NCI-H2081 (cell line): ENCODE measurements at places on chromosomes 2 and 18.

- DNase-seq = no peak
Observed at GRCh38 chr2:186307871-186308270, 178.2 kb upstream of the ZC3H15 start.

DNA sequence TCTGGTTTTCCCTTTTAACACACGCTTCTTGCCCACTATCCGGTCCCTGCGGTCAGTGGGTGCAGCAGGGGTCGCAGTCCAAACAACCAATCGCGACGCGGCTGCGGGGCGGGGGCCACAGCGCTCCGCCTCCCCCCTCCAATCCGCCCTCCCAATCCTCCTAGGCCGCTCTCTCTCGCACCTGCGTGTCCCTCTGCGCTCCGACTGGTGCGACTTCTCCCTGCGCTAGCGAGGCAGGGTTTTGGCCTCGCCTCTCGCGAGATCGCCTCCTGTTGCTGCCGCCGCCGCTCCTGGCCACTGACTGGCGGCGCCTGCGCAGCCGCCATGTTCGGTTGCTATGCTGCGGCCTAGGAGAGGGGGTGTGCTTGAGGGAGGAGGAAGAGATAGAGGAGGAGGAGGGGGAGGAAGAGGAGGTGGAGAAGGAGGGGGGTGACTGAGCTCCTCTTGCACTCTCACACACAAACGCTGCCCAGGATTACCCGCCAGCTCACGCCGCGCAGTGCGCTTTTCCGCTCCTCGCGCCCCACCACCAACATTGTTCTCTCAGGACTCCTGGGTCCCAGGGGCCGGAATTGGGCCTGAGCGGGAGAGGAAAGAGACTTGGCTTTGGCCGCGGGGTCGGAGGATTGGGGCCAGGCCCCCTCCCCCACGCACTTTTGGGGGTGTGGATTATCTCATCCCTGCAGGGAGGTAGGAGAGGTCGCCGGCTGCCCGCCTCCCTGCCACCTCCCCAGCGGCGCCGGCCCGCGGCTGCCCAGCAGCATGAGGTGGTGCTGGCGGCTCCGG is at the start of gene PTPN4:
PTPN4 (plus strand) TSS at position 472 of the 786 bp plus-strand sequence. CDS start 49,932 bp downstream, outside the sequence.
- DNase-seq = peak; percentile 99

- DNase-seq = no peak
Observed at GRCh38 chr2:3138621-3139020, 239.0 kb downstream of the EIPR1 start.

GRCh38 chr2:54260241-54260595 is 4.2 kb upstream of the TSPYL6 start:
- DNase-seq = no peak

GRCh38 chr18:12443551-12443950 is 35.8 kb downstream of the PRELID3A start:
- DNase-seq = no peak

DNA sequence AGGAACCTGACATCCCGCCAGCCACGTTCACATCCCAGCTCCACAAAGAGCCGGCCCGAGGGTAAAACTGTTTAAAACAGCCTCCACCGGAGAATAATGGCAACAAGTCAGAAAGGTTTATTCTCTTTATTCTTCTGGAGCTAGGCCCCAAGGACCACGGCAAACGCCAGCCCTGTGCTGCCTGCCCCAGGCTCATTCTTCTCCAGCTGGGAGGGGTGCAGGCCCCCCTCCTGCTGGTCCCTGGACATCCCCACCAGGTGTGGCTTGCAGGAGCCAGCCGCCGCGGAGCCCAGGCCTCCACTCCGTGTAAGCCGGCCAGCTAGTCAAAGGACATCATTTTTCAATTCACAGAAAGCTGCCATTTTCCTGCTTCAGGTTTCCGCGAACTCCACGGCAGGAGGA is 65.8 kb upstream of the SALL3 start:
- no peak for DNase-seq

- peak; percentile 55 for DNase-seq
Observed at GRCh38 chr2:219441451-219442255, 7.0 kb downstream of the SPEG start.

- DNase-seq = peak; percentile 75
Observed at GRCh38 chr2:210128961-210129360, 42.2 kb downstream of the KANSL1L start.

- no peak for DNase-seq
Observed at GRCh38 chr2:120818441-120818920, 82.8 kb downstream of the GLI2 start.

DNA sequence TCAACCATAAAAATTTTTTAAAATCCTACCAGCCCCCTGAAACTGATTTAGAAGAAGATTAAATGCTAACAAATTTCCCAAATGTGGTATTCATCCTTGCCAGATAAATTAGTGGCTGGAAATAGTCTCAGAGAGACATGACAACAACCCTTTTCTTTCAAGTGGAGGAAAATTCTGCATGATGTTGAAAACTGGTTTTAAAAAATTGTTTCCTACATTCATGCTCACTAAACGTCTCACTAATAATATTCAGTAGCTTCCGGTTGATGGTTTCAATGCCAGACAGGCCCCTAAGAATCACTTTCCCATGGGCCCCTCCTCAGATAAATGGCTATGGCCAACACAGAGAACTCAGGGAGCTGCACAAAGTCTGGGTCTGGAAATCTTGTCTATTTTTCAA is 43.2 kb downstream of the NCKAP5 start:
- DNase-seq = no peak

DNA sequence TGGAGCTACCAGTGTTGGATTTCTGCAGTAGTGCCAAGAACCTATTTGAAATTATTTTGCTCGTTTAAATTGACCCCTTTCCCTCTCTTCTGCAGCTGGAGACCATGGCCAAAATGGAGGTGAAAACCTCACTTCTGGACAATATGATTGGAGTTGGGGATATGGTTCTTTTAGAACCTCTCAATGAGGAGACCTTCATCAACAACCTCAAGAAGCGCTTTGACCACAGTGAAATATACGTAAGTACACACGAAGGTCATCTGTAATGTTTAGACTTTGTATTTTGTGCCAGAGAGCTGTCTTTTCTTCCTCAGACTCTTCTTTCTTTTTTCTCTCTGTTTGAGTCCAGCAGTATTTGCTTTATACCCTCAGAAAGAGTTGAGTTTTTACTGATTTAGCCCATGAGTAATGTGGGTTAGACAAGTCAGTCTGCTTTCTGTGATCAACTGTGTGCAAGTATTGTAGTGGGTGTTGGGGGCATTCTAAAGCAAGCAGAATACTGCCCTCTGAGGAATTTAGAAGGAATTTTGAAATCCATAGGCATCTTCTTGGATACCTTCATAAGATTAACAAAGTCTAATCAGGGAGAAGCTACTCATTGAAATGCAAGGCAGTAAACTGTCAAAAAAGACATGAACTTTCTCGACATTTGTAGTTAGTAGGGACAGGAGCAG is 31.7 kb downstream of the MYO1B start:
- DNase-seq = no peak

GRCh38 chr2:164504253-164504652 is 117.0 kb downstream of the GRB14 start:
- peak; percentile 32 for DNase-seq

DNA sequence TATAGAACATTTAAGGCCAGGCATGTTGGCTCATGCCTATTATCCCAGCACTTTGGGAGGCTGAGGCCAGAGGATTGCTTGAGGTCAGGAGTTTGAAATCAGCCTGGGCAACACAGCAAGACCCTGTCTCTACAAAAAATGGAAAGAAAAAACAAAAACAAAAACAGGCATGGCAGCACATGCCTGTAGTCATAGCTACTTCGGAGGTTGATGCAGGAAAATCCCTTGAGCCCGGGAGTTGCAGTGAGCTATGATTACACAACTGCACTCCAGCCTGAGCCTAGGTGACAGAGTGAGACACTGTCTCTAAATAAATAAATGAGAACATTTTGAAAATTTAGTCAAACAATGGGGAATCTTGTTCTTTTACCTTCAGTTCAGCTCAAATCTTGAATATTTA is 12.1 kb upstream of the YES1 start:
- DNase-seq = no peak

DNA sequence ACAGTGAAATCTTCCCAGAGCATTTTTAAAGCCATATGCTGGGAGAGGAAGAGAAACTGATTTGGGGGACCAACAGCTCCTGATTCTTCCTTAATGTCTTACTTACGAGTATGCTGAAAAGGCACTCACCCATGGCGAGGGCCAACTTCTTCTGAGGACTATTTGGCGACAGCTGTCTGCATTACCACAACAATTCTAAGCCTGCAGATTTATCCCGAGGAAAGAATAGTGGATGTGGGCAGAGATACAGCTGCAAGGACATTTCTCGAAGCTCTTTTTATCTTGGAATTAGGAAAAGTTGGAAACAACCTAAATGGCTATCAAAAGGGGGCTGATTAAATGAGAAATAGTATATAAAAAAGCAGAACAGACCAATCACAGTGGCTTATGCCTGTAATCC is 40.3 kb upstream of the FHL2 start:
- DNase-seq = no peak

DNA sequence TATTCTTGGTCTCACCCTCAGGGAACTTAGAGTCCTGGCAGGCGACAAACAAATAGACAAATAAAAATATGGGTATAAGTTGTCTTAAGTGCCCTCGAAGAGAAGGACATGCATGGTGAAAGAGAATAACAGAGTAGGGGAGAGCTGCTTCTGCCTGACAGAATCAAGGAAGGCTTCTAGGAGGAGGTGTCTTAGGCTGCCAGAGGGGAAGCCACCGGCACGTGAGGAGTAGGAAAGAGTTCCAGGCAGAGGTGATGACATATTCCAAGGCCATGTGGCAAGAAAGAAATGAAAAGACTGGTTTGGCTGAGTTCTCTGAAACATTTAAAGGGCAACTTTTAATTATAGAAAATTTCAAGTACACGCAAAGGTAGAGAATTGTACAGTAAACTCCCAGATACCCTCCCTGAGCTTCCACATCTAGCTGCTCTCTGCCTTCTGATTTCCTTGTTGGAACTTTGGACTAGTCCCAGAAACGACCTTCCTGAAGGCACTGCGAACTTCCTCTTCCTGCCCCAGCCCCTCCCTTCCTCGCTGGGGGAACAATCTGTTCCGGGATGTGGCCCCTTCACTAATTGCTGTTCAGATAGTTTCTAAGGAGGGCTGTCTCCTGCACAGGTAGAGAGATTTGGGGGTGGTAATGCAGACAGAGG is 91.7 kb downstream of the DYSF start:
- DNase-seq = no peak

DNA sequence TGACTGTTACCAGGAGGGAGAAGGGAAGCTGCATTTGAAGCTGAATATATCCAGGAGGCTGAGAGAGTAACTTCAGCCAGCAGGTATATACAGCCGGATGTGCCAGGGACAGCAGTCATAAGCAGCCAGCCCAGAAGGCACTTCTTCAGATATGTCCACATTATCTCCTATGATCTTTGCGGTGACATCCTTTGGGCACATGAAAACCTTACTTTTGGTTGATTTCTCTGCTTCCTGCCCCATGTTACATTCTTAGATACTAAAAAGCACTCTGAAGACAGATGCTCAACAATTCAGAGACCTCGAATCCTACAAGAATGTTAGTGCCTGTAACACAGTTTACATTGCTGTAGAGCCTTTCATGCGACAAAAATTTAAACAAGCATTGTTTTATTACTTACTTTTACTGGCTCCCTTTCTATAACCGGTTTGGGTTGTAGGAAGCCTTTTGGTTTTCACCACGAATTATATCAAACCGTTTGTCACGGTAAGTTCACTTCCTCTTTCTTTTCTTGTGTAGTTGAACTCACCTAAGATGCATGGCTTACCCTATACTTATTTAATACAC is 50.3 kb upstream of the TLK1 start:
- no peak for DNase-seq

GRCh38 chr2:150531591-150531990 is 44.1 kb upstream of the RND3 start:
- no peak for DNase-seq

DNA sequence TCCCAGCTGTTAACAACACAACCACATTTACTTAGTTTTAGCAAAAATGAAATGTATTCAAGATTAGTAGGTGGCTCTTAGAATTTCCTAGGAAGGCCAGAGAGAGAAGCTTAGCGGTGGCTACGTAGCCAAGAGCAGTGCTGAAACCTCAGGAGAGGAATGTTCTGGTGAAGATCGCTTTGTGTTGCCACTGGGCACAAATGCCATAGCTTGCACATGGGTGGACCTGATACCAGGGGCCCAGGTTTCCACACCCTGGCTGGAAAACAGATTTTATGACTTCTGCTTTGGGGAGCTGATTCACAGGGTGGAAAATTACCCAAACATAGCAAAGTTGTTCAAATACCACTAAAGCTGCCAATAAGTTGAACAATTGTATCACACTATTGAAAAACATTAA is 43.4 kb downstream of the THUMPD2 start:
- no peak for DNase-seq

DNA sequence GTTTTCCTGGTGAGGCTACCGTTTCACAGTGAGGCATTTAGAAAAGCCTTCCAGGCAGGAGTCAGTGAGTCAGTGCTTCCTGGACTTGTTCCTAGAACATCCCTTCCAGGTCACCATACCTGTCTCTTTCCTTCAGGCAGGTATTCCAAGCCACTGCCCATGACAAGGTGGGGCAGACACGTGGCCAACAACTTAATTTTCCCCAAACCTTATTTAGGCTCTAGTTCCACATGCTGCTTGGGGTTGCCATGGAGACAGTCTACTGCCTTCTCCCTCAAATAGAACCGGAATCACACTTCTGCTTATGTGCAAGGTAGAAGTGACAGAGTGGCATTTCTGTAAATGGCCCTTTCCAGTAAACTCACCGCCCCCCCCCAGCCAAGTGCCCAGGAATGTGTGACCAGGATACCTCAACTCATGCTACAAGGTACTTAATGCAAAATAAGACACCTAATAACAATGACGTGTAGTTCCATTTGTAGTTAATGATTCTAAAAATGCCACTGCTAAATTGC is 258.3 kb downstream of the PRKCE start:
- DNase-seq = no peak

GRCh38 chr2:5798084-5798483 is 105.9 kb downstream of the SOX11 start:
- DNase-seq = no peak

DNA sequence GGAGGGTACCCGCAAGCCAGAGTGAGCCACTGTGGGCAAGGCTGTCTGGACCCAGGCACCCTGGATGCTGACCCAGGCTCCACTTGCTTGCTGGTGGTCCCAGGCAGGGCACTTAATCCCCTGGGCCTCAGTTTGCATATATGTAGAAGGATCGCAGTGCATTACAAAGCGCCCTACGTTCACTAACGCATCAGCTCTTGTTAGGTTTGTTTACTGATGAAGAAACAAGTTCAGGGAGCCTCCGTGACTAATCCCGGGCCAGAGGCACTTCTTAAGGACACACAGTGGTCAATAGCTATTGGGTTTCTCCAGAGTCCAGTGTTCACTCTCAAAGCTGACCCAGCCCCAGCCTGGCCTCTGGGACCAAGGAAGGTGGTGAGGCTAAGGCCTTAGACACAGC is 70.2 kb downstream of the LBH start:
- DNase-seq = no peak
